Stimulated activated CD4-positive, alpha-beta T cell treated with anti-CD3 and anti-CD28 coated beads, Interleukin-1b, Interleukin-23, amount 100 ng/mL, for 1 hour (primary cell): ENCODE measurements at places on chromosomes 1 and 21.

DNA sequence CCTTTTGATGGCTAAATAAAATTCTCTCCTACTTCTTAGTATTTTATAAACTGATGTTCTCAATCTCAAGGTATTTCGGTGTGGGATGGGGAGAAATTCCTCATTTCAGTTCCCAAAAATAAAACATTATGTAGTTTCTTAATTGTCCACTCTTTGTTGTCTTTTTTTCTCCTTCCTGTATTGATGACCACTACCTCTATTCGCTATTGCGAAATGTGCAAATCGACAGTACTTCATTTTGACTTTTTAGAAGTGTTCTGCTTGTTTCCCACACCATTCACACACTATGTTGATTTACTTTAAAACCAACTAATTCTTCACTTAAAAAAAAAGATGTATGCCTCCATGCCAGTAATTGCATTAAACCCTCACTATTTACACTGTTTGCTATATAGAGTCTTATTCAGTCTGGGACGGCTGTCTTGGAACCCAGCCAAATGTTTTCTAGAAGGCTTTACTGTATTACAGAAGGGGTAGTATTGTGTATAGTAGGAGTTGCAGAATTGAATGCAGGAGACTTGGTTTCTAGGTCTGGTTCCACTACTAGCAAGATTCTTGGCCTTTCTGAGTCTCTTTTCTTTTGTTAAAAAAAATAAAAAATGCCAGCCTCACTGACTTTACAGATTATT, 5.6 kb downstream of the RNF2 start:
- no peak for DNase-seq

GRCh38 chr1:105872817-105873216, 1183.7 kb upstream of the PRMT6 start:
- DNase-seq = no peak

GRCh38 chr1:108121358-108122143, 78.6 kb downstream of the SLC25A24 start:
- DNase-seq = no peak

DNA sequence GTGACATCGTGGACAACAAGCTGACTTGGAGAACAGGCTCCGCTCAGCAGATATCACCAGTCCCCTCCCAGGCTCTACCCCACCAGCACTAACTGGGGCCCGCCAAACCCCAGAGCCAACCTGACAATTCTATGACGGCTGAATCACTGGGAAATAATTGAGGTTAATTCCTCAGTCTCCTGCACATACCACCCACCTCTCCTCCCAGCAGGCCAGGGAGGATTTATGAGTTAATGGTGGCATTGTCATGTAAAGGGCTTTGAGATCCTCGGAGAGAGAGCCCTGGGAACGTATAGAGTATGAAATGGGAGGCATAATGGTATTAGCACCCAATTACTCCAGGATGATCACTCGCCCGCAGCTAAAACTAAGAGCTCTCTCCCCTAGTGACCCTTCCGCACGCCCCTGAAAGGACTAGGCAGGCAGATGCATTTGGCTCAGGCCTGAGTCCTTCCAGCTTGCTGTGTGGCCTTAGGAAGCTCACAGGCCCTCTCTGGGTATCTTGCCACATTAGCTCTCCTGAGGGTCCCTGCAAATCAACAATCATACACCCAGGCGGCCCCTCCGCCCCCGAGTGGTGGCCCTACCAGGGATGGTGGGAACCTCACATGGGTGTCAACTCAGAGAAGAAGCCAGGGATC, 27.3 kb upstream of the PAX7 start:
- DNase-seq = no peak

GRCh38 chr1:2557482-2558400, 1.6 kb downstream of the TNFRSF14 start:
- DNase-seq = no peak

DNA sequence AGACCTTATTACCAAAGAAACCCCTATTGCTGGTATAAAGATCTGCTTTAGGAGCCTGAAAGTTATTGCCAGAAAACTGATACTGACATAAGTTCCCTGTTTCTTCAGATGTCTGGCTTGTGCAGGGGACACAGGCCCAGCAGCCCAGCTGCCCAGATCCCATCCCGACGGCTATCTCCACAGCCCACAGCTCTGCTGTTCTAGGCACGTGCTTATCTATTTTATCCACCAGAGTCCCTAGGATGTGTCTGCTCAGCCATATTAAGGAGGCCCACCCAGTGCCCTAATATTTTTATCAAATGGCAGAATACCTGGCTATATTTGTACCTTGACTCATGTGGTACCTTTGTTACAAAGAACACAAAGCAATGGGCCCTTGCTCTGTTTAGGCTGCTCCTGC, 58.9 kb downstream of the DDX20 start:
- no peak for DNase-seq

- no peak for DNase-seq
These were observed 243.2 kb upstream of the NR5A2 start for GRCh38 chr1:199784138-199784895.

DNA sequence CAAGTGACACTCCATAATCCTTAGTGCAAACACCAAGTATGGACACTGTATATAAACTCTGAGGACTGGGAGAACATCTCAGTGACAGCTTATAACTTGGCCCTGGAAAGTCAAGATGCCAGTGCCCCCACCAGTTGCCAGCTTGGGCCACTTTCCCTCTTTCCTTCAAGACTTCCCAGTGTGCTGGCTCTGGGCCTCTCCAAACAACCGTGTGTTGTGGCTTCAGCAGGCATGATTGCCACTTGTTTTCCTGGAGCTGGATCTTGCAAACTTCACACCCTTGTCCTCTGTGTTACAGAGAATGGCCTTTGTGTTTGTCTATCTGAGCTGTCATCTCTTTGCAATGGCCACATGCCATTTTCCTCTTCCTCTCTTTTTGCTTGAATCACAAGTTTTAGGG, 37.0 kb downstream of the CCDC185 start:
- no peak for DNase-seq

GRCh38 chr1:79519084-79519760, 512.7 kb upstream of the ADGRL4 start:
- no peak for DNase-seq

- DNase-seq = no peak
These were observed 41.8 kb upstream of the PWP2 start for GRCh38 chr21:44065428-44065827.

- DNase-seq = no peak
These were observed 279.0 kb downstream of the PTPRU start for GRCh38 chr1:29515170-29515955.

DNA sequence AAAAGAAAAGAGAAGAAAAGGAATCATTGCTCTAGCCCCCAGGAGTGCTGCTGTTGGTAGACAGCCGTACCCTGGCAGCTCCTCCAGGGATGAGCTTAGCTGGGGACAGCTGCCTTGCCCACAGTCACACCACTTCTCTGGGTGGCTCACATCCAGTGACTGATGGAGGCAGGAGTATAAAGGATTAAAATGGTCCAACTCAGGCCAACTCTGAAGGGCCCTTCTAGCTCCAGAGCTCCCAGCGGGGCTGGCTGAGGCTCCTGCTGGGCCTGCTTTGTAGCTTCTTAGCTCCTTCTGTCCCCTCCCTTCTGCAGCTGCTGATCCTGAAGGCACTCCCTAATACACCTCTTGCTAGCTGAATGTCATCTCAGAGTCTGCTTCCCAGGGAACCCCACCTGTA, 4.4 kb downstream of the CITED4 start:
- no peak for DNase-seq

DNA sequence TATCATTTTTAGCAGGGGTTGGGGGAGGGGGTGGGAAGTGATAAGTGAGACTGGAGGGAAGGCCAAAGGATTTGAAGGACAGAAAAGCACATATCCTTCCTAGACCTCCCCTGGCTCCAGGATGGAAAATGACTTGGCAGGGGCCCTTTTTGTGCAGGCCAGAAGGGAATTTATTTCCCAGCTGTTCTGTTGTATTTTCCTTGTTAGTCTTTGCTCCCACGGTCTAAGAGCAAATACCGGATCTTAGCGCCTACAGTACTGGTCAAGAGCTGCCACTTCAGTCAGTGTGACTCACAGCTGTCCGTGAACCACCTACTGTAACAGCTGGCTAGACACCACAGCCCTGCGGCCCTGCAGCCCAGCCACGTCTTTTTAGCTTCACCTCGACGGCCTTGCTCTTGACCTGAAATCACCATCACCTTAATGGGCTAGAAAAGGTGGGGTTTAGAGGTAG, 51.0 kb upstream of the ERRFI1 start:
- no peak for DNase-seq

DNA sequence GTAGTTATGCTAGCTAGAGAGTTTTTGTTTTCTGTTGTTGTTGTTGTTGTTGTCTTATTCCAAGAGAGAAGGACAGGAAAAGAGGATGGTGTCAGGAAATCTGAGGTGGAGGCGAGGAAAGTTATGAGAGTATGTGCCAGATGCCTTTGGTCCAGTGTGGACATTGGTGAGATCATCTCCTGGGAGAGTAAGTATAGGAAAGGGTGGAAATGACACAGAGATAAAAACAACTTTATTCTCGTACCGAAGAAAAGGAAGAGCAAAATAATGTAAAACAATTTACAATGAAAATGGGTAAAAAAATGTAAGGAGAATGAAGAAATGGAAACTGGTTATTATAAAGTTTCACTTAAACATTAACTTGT, 97.4 kb upstream of the ADGRL2 start:
- DNase-seq = no peak

DNA sequence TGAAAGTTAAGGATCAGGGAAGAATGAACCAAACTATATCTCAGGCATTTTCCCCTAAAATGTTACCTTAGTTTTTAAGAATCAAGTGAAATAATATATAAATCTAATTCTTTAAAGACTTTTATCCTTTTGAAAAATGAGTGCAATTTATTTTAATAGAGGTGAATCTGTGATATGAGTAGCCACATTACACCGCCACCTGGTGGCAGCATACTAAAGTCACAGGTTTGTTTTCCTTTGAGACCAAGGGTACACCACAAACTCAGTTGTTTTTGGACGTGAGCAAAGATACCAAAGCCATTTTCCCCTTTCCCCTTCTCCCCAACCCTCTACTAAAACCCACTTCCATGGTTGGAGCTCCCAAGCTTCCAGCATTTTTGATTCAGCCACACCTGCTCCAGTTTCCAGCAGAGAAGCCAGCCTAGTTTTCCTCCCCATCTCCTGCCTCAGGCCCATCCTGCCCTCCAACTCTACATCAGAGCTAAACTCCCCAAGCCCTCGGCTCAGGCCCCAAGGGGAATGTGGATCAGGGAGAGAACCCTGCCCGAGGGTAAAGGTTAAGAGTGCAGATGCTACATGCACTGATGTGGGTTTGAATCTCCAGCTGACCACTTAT, 22.9 kb upstream of the LDLRAP1 start:
- DNase-seq = peak; percentile 53

DNA sequence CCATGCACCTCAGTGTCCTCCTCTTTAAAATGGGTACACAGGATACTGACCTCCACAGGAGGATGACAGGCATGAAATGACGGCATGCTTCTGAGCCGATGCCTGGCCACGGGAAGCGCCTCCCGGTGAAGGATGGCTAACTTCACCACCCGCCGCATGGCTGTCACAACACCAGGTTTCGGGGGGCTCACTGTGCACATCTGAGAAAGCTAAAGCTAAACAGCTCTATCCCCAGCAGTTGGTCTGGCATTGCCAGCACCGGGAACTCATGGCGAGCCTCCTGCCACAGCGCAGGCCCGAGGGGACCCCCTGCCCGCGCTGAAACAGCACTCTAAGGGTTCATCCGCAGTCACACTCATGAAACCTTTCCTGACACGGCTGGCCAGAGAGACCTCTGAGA, 16.0 kb downstream of the NPHP4 start:
- DNase-seq = no peak
